ENCODE measurements at places on chromosomes 6 and 20. TPM values are rescaled to one million over a fixed set of nuclear protein-coding genes. Genes with fewer than 3 reads are reported as not detected.

- DNase-seq: no peak
- no peaks in the 10 kb centered on the region for H3K27me3 ChIP-seq
- no peak overlapping the region for H3K27ac ChIP-seq
These were observed 46.2 kb downstream of the HACE1 start for GRCh38 chr6:104813552-104813951.

DNA sequence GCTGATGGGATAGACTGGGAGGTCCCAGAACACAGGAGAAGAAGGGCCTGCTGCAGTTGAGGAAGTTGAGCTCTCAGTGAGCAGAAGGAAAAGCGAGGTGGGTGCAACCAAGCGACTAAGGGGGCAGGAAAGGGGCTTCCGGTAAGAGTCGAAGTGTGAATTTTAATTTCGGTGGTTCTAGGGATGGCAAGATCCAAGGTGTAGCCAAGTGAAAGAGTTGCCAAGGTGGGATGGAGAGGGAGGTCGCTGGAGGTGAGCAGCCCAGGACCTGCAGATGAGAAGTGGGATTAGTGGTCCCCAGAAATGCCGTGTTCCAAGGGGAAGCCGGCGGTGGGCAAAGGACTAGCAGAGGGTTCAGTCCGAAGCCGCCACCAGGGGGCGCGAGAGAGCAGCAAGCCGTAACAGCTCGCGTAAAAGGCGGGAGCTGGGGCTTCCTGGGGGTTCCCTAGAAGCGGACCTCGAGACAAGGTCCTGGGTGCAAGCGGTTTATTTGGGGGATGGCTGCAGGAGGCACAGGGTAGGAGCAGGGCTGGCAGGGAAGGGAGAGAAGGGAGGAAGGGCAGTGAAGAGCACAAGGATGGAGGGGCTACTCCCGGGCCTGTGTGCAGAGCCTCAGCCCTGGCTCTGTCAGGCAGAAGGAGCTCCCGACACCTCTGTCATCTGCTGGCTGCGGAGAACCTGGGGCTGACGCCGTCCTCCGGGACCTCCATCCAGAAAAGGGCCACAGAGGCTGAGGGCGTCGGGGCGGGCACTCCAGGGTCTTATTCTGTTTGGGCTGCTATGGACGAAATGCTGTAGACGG is 103.6 kb downstream of the PAX1 start:
- H3K4me3 ChIP-seq: no peak overlapping the region
- no peaks in the 10 kb centered on the region for H3K4me1 ChIP-seq
- no peak overlapping the region for H3K27ac ChIP-seq

GRCh38 chr6:145327586-145327985 is 407.7 kb downstream of the EPM2A start:
- H3K4me3 ChIP-seq: no peak overlapping the region
- no peak overlapping the region for H3K27ac ChIP-seq
- no peaks in the 10 kb centered on the region for H3K36me3 ChIP-seq
- H3K27me3 ChIP-seq: no peaks in the 10 kb centered on the region

- no peaks in the 10 kb centered on the region for H3K4me1 ChIP-seq
- DNase-seq: no peak
- H3K4me3 ChIP-seq: no peak overlapping the region
- no peak overlapping the region for H3K27ac ChIP-seq
- H3K27me3 ChIP-seq: no peaks in the 10 kb centered on the region
- no peaks in the 10 kb centered on the region for H3K36me3 ChIP-seq
These were observed 62.4 kb downstream of the NCOA7 start for GRCh38 chr6:125853168-125853567.

DNA sequence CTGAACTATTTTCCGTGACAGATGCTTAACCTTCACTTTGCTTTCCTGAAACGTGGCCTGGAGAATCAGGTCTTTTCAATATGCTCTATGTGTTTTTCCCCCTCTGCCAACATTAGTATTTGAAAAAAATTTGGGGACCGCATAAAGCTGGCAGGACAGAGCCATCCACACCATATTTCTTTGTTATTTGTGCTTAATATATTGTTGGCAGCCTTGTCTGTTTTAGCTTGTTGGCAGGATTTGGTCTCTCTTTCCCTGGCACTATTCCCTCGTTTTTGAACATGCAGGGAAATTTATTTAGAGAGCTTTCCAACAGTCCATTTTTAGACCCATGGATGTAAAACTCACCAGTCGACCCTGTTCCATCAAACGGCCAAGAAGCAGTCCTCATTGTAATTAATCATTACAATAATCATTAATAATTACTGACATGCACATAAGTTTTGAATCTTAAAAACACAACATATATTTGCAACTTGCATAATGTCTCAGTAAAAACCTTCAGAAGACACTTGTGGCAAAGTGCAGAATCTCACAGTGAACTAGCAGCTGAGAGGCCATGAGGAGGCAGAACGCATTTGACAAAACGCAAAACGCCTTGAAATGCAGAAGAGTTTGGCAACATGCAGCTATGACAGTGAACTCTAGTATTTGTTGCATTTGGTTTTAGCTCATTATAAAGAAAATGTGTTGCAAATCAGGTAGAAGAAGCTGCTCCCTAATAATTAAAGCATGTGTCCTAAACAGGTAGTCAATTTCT is 514.2 kb downstream of the C6orf118 start:
- no peaks in the 10 kb centered on the region for H3K27me3 ChIP-seq
- no peaks in the 10 kb centered on the region for H3K36me3 ChIP-seq

DNA sequence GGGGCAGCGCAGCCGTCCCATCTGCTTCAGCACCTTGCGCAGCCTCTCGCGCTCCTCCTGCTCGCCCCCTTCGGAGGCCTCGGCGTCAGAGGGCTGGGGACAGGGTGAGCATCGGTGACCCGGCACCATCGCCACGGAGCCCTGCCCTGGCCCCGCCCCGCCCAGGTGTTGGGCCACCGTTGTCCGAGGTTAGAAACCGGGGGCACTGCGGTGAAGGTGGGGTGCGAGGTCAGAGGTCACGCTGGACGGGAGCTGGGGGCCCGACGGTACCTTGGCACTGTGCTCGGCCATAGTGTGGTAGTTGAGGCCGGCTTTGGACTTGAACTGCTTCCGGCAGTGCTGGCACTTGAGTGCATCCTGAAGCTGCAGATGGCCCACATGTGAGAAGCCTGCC is 6.4 kb downstream of the ZNF512B start:
- no peaks in the 10 kb centered on the region for H3K27me3 ChIP-seq
- no peaks in the 10 kb centered on the region for H3K4me1 ChIP-seq
- no peak overlapping the region for H3K27ac ChIP-seq
- peaks cover 36% of the 10 kb centered on the region for H3K36me3 ChIP-seq

DNA sequence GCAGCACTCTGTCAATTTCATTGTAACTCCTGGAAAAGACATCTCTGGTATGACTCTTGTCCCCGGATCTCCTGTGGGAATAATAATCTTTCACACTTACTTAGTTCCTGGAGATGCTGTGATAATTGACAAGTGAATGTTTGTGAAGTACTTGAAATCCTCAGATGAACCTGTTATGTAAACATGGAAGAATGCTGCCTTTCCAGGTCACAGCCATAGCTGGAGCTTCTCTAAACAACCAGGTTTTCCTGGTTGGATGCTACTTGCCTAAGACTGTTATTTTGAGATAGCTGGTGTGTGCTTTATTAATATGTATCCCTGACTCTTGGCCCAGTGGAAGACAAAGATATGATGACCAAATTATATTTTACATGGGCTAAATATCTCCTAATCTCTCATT is 228.6 kb downstream of the KCNQ5 start:
- no peak for DNase-seq
- no peaks in the 10 kb centered on the region for H3K27me3 ChIP-seq
- no peaks in the 10 kb centered on the region for H3K36me3 ChIP-seq
- no peaks in the 10 kb centered on the region for H3K4me1 ChIP-seq
- H3K4me3 ChIP-seq: no peak overlapping the region

GRCh38 chr20:54122681-54123586 is 50.9 kb downstream of the CYP24A1 start:
- H3K36me3 ChIP-seq: no peaks in the 10 kb centered on the region
- H3K27ac ChIP-seq: no peak overlapping the region
- no peaks in the 10 kb centered on the region for H3K27me3 ChIP-seq
- no peaks in the 10 kb centered on the region for H3K4me1 ChIP-seq

GRCh38 chr6:170297576-170298330 is 6.9 kb upstream of the DLL1 start:
- H3K27ac ChIP-seq: no peak overlapping the region
- no peak overlapping the region for H3K4me3 ChIP-seq
- no peaks in the 10 kb centered on the region for H3K36me3 ChIP-seq
- peaks cover 3% of the 10 kb centered on the region for H3K4me1 ChIP-seq
- peaks cover 72% of the 10 kb centered on the region for H3K27me3 ChIP-seq

DNA sequence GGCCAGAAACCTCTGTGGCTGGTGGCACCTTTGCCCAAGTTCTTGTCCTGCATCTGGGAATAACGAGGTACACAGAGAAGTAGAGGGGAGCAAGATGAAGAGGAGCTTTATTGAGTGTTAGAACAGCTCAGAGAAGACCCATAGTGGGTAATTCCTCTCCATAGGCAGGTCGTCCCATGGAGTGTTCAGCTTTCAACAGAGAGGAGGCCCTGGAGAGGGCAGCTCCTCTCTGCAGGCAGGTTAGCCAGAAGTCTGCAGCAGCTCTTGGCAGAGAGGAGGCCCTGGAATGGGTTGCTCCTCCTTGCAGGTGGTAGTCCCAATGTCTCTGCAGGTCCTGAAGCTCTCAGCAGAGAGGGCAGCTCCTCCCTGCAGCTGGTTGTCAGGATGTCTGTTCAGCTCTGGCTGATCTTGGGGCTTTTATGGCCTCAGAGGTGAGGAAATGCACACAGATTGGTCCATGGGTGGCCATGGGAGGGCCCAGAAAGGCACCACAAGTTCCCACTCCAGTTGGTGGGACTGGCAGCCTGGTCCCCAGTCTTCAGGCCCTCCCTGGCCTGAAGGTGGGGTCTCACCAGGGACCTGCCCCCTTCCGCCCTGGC is 89.0 kb downstream of the IPCEF1 start:
- DNase-seq: no peak
- H3K27ac ChIP-seq: no peak overlapping the region
- H3K4me1 ChIP-seq: no peaks in the 10 kb centered on the region
- H3K4me3 ChIP-seq: no peak overlapping the region
- no peaks in the 10 kb centered on the region for H3K27me3 ChIP-seq

DNA sequence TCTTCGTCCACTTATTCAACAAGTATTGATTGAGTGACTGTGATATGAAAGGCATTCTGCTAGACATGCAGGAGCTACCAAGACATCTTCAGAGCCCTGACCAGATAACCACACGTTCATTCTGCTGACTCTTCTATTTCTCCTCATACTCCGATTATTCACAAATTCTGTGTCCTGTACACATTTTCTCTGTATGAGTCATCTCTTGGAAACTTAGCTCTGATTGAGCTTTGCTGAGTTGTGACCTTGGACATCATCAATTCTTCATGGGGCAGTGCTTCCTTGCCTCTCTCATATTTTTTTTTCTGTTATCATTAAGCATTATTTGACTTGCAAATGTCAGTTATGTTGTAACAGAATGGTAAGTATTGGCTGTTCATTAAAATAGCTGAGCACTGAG is 351.6 kb upstream of the CNR1 start:
- no peaks in the 10 kb centered on the region for H3K27me3 ChIP-seq
- H3K4me1 ChIP-seq: peaks cover 6% of the 10 kb centered on the region
- DNase-seq: no peak
- H3K4me3 ChIP-seq: no peak overlapping the region

- H3K36me3 ChIP-seq: no peaks in the 10 kb centered on the region
- no peak overlapping the region for H3K4me3 ChIP-seq
- H3K27me3 ChIP-seq: peaks cover 93% of the 10 kb centered on the region
- H3K4me1 ChIP-seq: no peaks in the 10 kb centered on the region
- no peak overlapping the region for H3K27ac ChIP-seq
These were observed 1.5 kb downstream of the DLGAP4 start for GRCh38 chr20:36307412-36308325.

DNA sequence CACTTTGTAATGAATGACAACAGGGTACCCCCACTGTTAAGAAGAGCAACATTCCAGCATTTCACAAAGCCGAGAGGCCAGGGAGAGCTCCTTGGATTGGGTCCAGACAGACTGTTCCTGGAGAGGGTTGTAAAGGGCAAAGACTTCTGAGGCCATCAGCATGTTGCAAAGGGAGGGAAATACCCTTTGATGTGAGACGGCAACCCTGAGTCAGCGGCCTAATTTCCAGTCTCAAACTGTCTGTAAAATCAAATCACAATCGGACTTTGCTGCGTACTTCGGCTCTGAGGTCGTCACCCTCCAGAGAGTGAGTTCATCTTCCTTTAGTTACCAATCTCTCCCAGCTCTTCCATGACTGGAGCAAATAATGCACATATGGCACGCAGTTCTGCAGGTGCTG is 101.0 kb upstream of the DTNBP1 start:
- no peaks in the 10 kb centered on the region for H3K4me1 ChIP-seq
- no peaks in the 10 kb centered on the region for H3K27me3 ChIP-seq
- H3K27ac ChIP-seq: no peak overlapping the region
- H3K4me3 ChIP-seq: no peak overlapping the region

- H3K36me3 ChIP-seq: peaks cover 33% of the 10 kb centered on the region
- no peaks in the 10 kb centered on the region for H3K27me3 ChIP-seq
- no peak overlapping the region for H3K4me3 ChIP-seq
These were observed 30.8 kb downstream of the LAMA5 start for GRCh38 chr20:62336329-62336728.

- DNase-seq: peak; percentile 49
- H3K4me1 ChIP-seq: peaks cover 22% of the 10 kb centered on the region
- no peak overlapping the region for H3K4me3 ChIP-seq
- no peaks in the 10 kb centered on the region for H3K36me3 ChIP-seq
- no peaks in the 10 kb centered on the region for H3K27me3 ChIP-seq
- H3K27ac ChIP-seq: no peak overlapping the region
These were observed 133.6 kb upstream of the CITED2 start for GRCh38 chr6:139508023-139508422.

GRCh38 chr20:63702751-63703470 is 4.9 kb downstream of the ARFRP1 start:
- H3K4me3 ChIP-seq: no peak overlapping the region
- peaks cover 18% of the 10 kb centered on the region for H3K36me3 ChIP-seq
- H3K27me3 ChIP-seq: no peaks in the 10 kb centered on the region
- no peak overlapping the region for H3K27ac ChIP-seq

GRCh38 chr20:61320691-61321425 is 68.8 kb downstream of the CDH4 start:
- no peaks in the 10 kb centered on the region for H3K36me3 ChIP-seq
- H3K4me3 ChIP-seq: no peak overlapping the region
- no peak for DNase-seq
- no peak overlapping the region for H3K27ac ChIP-seq
- no peaks in the 10 kb centered on the region for H3K4me1 ChIP-seq

- H3K4me3 ChIP-seq: no peak overlapping the region
- H3K27me3 ChIP-seq: no peaks in the 10 kb centered on the region
- H3K36me3 ChIP-seq: no peaks in the 10 kb centered on the region
- peaks cover 10% of the 10 kb centered on the region for H3K4me1 ChIP-seq
- no peak overlapping the region for H3K27ac ChIP-seq
These were observed 537.4 kb downstream of the TENT5A start for GRCh38 chr6:81215092-81215432.

GRCh38 chr20:58890518-58891085 is 38.1 kb downstream of the GNAS start:
- H3K36me3 ChIP-seq: no peaks in the 10 kb centered on the region
- peak overlapping the region; percentile 95 for H3K4me3 ChIP-seq
- peaks cover 21% of the 10 kb centered on the region for H3K4me1 ChIP-seq
- DNase-seq: peak; percentile 92
- H3K27me3 ChIP-seq: no peaks in the 10 kb centered on the region
- H3K27ac ChIP-seq: peak overlapping the region; percentile 100

- H3K36me3 ChIP-seq: peaks cover 3% of the 10 kb centered on the region
- H3K4me3 ChIP-seq: no peak overlapping the region
- H3K4me1 ChIP-seq: no peaks in the 10 kb centered on the region
- no peak overlapping the region for H3K27ac ChIP-seq
These were observed 12.0 kb downstream of the LPIN3 start for GRCh38 chr20:41352666-41353065.

Gene SUMO4
- 1.4 TPM for polyA plus RNA-seq

Gene CLDN20
- 0.19 TPM for polyA plus RNA-seq

Gene PCMTD2
- polyA plus RNA-seq: 51.0 TPM

Gene GPLD1
- polyA plus RNA-seq: 0.39 TPM

Gene RAET1E
- not detected for polyA plus RNA-seq

Gene LY6G6D
- polyA plus RNA-seq: not detected

Gene HCK
- not detected for polyA plus RNA-seq

Gene LST1
- not detected for polyA plus RNA-seq

Gene PROKR2
- not detected for polyA plus RNA-seq
